ENCODE measurements at places on chromosomes 4 and X.

DNA sequence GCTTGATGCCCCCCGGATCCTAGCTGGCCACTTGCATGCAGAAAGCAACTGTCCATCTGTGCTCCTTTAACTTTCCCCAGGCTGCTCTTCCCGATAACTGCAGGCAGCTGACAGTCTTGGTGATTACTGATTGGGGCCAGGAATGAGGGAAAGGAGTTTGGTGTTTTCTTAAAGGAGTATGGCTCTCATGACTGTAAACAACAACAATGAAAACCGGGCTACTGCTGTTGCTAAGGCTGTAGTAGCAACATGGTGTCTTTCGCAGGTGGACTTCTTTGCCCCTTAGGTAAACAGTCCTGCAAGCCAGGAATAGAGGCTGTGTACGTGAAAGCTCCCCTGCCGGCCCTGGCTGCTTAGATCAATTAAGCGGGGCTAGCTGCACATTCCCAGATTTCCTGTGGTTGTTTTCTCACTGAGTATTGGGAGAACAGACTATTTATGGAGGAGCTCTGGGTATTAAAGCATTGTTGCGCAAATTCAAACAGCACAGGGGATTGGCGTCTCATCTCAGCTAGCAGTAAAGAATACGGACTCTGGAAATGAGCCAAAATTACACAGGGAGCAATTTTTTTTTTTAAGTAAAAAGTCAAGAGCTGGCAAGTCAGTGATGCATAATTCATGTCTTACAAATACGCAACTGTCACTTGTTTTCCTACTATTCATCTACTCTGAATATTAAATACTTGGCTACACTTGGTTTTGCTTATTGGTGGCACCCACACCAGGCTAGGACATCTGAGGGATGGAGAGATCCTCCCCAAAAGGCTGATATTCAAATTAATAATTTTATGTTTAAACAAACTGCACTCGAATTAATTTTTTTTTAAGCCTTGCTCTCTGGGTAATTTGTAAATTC is 61.6 kb upstream of the NAP1L5 start:
- peak; percentile 15 for DNase-seq

- no peak for DNase-seq
Observed at GRCh38 chr4:71550220-71551165, 211.7 kb downstream of the SLC4A4 start.

- no peak for DNase-seq
Observed at GRCh38 chr4:6502147-6502546, 29.7 kb upstream of the PPP2R2C start.

DNA sequence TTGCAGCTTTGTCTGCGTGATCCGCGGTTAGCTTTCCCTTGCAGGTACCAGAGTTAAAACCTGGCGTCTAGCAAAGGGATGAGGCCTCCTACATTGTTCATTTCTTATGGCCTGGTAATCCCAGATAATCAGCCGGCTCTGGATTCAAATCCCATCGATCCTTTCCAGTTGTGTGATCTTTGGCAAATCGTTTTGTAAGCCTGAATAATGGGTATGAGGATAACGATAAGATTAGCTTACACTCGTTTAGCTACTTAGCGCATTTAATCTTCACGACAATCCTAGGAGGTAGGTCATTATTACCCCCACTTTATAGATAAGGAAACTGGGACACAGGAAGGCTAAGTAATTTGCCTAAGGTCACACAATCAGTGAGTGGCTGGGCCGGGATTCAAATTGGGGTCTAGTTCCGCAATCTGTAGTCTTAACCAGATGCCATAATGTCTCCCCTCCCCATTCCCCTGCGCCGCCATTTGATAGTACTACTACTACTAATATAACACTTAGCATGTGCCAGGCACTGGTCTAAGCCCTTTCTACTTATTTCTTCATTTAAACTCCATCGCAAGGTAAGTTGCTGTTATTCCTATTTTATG is 1.7 kb upstream of the UBA1 start:
- no peak for DNase-seq

DNA sequence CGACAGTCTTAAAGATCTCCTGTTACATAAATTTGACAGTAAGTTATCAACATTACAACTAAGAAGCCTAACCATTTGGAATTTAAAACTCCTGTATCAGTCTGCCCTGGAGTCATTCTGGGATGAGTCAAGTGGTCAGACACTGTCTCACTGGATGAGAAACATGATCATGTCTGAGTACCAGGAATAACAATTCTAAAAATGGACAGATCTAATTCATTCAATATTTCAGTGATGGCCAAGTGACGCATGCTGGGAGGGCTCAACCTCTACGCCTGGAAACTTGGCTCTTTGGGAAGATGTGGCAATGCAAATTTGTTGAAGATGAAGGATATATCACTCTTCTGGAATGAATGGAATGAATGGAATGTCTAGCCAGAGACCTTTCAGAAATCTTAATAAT is 1427.2 kb downstream of the STIM2 start:
- no peak for DNase-seq

DNA sequence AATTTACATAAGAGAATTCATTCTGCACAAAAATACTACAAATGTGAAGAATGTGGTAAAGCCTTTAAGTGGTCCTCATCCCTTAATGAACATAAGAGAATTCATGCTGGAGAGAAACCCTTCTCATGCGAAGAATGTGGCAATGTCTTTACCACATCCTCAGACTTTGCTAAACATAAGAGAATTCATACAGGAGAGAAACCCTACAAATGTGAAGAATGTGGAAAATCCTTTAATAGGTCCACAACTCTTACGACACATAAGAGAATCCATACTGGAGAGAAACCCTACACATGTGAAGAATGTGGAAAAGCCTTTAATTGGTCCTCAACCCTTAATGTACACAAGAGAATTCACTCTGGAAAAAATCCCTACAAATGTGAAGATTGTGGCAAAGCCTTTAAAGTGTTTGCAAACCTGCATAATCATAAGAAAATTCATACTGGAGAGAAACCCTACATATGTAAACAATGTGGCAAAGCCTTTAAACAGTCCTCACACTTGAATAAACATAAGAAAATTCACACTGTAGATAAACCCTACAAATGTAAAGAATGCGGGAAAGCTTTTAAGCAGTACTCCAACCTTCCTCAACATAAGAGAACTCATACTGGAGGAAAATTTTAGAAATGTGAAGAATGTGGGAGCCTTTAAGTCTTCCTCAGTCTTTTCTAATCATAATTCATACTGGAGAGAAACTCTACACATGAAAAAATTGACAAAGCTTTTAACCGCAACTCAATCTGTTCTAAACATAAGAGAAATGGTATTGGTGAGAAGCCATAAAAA is 37.4 kb downstream of the ZNF718 start:
- DNase-seq = no peak

- DNase-seq = no peak
Observed at GRCh38 chr4:15317246-15317645, 110.6 kb upstream of the C1QTNF7 start.

DNA sequence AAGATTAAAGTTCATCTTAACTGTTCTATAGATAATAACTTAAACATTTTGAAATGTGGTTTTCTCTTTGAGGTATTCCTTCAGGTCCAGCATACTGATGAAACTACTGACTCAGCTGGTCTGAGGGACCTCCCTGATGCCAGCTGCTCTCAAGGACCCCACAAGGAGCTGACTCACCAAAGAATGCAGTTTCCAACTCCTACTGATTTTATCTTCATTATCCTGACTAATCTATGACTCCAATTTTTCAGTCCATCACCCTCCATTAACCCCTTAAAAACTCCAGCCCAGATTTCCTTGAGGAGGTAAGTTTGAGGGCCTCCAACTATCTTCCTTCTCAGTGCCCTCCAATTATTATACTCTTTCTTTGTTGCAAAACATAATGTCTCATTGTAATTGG is 1.4 kb upstream of the UGT2B4 start:
- DNase-seq = no peak

DNA sequence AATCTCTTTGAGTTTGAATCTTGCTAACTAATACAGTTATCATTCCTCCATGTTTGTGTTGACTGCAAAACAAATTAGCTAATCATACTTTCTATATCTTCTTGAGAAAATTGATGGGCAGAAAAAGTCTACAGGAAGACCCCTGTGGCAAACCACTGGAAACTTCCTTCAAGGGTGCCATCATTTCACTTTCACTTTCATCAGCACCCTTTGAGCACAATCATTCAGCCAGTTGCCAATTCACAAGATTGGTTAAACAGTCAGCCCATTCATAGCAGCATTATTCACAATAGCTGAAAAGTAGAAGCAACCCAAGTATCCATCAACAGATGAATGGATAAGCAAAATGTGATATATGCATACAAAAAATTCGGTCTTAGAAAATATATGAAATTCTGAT is 101.5 kb downstream of the CCDC160 start:
- DNase-seq = no peak

GRCh38 chr4:25624616-25625015 is 31.0 kb upstream of the SLC34A2 start:
- no peak for DNase-seq

DNA sequence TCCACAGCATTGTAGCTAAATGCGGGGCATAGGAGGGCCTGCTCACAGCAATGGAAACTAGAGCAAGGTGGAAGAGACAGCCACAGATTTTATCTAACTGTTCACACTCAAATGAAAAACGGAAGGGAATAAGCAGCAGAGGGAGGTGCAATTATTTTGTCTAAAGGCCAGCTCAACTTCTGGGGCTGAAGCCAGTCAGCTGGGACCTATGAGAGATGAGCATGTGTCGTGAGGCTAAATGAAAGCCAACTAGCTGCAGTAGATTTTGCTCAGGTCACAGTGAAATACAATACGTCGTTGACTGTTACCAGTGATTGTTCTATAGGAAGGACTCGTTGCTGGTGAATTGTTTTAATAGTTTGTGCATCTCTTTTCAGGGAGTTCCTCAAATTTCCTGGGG is 26.4 kb upstream of the FGFBP2 start:
- DNase-seq = no peak

GRCh38 chrX:97126020-97126419 is 242.3 kb downstream of the RPA4 start:
- DNase-seq = no peak

GRCh38 chr4:47118192-47118929 is 87.0 kb downstream of the GABRB1 start:
- DNase-seq = no peak

DNA sequence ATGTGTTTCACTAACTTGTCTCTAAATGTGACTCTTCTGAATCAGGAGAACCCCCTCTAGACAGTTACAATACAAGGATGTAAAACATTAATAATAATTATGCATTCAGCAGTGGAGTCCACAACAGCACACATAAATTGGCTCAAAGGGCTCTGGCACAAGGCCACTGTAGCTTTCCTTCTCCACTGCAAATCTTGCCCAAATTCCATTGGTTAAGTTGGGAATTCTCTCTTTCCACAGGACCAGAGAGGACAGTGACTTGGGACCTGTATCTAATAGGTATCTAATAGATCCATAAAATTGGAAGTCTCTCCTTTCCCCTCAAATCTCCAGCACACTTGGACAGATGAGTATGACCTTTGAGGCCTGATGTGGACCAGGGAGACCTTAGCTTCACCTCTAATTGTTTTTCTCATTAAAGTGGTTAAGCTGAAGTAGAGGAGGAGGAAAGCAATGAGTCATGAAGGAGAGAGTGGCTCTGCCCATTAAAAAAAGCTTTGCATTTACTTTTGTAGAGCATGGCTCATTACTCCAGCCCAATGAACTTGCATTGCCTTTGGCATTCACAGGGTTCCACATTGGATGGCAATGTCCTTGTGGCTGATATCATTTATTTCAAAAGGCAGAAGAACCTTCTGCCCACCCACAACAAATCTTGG is 72.3 kb upstream of the SH3RF1 start:
- no peak for DNase-seq

GRCh38 chrX:9888953-9889470 is 78.1 kb upstream of the CLDN34 start:
- no peak for DNase-seq

DNA sequence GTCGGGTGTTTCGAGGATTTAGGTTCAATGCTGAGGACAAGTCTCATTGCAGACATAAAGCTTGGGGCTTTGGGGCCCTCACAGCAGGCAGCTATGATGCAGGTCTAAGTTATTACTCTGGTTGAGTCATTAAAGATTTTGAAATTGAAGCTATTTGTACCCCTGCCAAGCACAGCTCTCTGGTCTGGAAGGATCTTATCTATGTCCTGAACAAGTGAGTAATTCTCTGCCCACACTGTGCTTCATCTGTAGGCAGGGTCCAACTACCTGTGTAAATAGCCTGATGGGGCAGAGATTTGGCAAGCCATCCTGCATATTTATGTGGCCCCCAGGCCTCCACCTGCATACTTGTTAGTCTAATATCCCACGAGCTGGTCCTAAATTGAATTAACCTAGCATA is 41.4 kb upstream of the MAGEA4 start:
- DNase-seq = no peak

GRCh38 chrX:29890004-29890403 is 325.4 kb upstream of the MAGEB2 start:
- DNase-seq = no peak

- DNase-seq = peak; percentile 12
Observed at GRCh38 chr4:158255727-158256324, 45.5 kb downstream of the TMEM144 start.

DNA sequence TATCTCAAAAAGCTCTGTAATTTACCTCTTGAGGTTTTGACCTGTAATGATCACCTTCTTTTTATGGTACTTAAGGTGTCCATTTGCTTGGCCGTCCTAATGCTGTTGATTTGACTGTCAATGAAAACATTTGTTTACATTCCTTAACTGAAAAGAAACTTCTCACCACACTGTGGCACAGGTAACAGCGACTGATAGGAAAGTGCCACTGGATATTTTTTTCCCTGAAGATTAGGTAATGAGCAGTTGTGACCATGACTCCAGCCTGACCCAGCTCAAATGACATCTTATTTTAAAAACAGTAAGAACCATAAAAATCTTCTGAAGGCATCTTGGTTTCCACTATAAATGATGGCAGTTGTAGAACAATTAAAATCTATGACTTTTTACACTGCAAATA is 87.6 kb downstream of the HHIP start:
- DNase-seq = no peak

- DNase-seq = no peak
Observed at GRCh38 chrX:118548841-118549240, 53.2 kb downstream of the DOCK11 start.

Data from HuH-7 (cell line).